H54 (cell line): ENCODE measurements at places on chromosomes 5 and 9.

GRCh38 chr5:140322751-140323731, 20.1 kb upstream of the PFDN1 start:
- DNase-seq, result peak; percentile 76

DNA sequence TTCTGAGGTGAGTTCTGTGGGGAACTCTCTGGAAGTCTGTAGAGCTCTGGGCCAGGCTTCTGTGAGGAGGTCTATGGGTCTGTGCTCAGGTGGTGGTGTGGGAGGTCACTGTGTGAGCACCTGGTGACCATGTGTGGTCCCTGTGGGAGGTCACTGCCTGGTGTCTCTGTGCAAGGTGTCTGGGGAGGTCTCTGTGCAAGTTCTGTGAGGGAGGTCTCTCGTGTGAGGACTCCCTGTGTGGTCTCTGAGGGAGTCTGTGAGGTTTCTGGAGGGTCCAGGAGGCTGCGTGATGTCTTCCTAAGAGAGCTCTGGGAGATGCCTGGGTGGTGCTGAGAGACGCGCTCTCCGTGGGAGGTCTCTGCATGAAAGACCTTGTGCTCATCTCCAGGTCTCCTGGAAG, 6.0 kb upstream of the SPATA31E1 start:
- no peak for DNase-seq

DNA sequence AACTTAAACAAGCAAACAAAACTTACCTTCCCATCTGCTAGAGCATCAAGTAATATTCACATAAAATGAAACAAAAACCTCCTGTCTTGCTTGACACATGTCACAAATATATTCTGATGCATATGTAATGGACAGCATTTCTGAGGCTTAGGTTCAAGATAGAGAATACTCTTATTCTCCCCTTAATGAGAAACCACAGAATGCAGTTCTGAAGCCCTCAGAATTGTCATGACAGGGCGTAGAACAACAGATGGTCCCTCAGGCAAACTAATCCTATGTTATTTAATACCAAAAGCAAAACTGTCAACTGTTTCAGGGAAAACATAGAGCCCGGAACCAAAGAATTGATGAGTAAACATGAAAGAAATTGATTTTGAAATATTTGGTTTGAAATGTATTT, 229.9 kb upstream of the RIOK2 start:
- no peak for DNase-seq

- DNase-seq, result no peak
These were observed 332 bp downstream of the SGCD start for GRCh38 chr5:156327296-156327695.

DNA sequence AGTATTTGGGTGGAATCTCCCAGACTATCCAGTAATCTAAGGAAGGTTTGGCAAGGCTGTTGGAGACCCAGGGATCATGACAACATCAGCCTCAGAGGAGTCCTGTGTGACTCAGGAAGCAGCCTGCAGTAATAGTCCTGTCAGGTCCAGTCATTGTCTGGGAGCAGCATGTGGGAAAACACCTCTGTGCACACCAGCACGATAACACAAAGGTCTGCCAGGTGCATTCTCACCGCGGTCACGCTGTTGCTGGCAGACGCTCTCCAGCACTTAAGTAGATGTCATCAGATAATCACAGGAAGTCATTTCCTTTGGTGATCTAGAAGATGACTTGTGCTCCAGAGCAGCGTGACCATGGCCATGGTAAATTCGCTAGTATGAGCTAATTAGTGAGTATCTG, 99.2 kb upstream of the IQGAP2 start:
- no peak for DNase-seq

GRCh38 chr9:71895955-71896354, 15.0 kb downstream of the ABHD17B start:
- no peak for DNase-seq

GRCh38 chr5:173771121-173771724, 116.9 kb upstream of the CPEB4 start:
- DNase-seq, result no peak

DNA sequence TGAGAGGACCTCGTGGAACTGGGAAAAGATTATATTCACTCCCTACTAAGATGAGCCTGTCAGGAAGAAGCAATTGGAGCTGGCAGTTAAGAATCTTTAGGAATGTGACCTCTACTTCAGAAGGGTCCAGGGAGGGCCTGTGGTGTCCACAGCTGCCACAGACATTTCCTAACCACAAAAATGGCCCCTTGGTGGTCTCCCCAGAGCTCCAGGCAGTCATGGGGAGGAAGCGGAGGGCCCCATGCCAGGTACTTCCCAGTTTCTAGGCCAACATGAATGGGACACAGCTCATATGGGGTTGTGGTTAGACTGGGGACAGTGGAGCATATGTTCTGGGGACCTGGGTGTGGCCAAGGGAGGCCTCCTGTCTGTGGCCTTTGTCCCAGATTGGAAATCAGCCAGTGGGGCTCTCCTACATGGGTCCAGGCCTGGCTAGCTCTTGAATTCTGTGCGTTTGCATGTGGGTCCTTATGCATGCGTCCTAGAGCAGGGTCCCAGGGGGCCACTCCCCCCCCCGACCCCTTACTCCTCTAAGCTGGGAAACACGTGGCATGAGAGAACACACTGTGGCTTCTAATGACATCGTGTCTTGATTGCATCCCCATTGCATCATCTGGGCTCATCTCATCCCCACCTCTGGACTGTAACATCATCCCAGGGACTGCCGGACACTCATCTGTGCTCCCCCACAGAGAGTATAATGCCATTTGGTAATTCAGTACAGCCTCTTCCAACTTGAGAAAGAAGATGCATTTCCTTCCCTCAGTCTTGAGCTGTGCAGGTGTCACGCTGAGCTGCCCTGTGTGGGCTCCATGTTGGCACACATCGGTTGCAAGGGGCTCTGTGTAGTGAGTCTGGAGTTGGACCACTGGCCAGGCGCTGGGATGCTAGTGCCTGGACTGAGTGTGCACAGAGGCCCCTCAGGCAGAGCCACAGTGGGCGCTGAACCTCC, 31.3 kb downstream of the IRF1 start:
- DNase-seq, result no peak

- DNase-seq, result no peak
These were observed 479.6 kb upstream of the KLF4 start for GRCh38 chr9:107969141-107969540.

GRCh38 chr9:111525056-111525977, at the start of gene ZNF483:
TSS of gene ZNF483 (plus strand) at chr9:111525179. CDS start at chr9:111527396, 2,217 bp downstream.
- DNase-seq, result peak; percentile 37

DNA sequence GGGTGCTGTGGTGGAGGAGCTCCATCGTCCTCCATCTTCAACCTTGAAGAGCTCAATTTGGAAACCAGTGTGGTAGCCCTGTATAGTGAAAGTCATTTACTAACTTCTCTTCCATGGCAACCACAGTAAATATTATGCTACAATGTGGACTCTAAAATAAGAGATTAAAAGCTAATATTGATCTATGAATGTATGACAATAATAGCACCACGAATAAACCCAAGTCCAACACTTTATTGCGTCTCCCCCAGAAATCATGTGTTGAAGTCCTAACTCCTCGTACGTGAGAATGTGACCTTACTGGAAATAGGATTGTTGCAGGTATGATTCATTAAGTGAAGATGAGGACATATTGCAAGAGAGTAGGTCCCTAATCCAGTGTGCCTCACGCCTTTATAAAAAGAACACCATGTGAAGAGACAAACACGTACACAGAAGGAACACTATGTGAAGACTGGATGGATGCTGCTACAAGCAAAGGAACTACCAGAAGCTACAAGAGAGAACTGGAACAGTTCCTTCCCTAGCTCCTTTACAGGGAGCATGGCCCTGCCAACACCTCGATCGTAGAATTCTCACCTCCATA, 276.2 kb downstream of the PDE4D start:
- no peak for DNase-seq

DNA sequence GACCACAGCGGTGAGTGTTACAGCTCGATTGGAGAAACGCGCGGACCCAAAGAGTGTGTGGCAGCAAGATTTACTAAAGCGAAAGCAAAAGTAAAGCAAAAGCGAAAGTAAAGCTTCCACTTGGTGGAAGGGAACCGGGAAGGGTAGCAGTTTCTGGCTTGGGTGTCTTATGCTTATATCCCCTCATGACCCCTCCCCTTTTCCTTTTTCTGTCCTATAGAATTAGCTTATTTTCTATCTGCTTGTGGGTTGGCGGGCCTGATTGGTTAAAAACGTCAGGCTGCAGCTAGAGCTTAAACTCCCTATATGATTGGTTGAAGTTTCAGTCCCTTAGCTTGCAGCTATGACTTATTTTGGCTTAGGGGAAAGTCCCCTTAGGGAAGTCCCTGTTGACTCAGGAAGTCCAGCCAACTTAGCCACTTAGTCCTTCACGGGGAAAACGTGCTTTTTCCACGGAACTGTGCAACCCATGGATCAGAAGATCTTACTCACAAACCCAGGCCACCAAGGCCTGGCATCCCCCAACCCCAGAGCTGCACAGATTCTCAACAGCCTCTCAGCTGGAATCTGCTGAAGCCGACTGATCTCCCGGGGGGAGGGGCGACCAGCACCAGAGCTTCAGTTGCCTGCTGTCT, 114.2 kb upstream of the ADAMTS16 start:
- peak; percentile 42 for DNase-seq

DNA sequence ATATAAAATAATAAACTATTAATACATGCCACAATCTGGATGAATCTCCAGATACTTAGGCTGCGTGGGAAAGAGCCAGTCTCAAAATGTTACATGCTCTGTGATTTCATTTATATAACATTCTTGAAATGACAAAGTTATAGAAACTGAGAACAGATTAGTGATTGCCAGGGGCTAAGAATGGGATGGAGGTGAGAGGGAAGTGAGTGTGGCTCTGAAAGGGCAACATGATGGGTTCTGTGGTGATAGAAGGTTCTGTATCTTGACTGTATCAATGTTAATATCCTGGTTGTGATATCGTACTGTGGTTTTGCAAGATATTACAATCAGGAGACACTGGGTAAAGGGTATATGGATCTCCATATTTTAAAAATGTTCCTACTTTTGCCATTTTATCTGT, 50.7 kb downstream of the SPEF2 start:
- DNase-seq, result no peak

GRCh38 chr5:143636931-143637528, 174.9 kb upstream of the HMHB1 start:
- DNase-seq, result no peak

DNA sequence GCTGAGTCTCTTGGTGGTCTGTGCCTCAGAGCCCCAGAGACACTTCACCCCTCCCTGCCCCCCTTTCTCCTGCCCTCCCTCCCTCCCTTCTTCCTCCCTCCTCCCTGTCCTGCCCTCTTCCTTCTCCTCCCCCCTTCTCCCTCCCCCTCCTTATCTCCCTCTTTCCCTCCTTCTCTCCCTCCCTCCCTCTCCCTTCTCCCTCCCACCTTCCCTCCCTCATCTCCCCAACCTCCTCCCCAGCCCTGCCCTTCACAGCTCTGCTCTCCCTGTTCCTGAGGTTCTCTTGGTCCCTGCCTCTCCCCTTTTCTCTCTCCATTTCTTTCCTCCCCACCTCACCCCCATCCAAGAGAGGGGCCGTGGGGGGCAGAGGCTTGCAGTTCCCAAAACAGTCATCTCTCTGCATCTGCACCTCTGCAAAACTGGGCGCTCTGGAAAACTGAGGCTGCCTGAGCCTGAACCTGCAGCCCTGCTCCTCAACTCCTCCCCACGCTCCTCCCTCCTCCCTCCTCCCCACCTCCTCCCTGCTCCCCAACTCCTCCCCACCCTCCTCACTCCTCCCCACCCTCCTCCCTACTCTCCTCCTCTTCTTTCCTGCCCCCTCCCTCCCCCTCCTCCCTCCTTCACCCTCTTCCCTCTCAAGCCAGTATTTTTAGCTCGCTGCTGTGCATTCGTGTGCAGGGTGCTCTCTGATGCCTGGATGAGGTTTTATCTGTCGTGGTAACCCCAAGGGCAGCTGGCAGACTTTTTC, 219.1 kb downstream of the C9orf50 start:
- no peak for DNase-seq
